ENCODE measurements at places on chromosomes 1 and 21.

DNA sequence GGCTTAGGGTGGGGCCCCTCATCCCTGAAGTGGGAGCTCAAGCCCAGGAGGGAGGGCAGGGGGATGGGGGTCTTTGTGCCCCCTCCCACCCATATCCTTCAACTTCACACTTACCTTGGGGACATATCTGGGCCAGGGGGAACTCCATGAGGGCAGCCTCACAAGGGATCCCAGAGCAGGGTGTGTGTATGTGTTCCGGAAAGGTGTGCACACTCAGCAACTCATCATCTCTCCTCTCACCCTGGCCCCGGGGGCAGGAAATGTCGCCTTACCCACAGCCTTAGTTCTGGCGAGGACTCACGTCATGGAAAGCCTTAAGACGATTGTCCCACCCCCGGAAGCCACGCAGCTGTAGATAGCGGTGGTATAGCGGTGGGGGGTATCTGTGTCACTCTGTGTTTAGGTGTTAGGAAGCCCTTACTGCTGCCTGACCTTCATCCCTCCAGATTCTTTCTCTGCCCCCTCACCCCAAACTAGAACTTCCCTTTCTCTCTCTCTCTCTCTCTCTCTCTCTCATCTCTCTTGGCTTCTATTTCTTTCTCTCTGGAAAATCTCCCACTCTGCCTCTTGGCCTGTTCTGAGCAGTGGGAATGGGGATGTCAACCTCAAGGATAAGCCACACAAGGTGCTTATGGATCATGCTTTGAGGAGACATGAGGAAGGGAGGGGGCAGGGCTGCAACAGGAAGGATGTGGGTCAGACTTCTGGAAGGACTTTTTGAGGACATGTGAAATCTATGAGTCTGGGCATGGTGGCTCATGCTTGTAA lies at the start of gene SH2D2A:
Gene SH2D2A (minus strand): TSS at position 288 of the 768 bp plus-strand sequence. CDS start 140 bp downstream, at position 148.
- peak; percentile 90 for DNase-seq

GRCh38 chr1:206049293-206049692 lies 3.7 kb upstream of the RHEX start:
- DNase-seq = no peak

GRCh38 chr1:38005195-38006007 lies at the start of gene FHL3:
Gene FHL3, minus strand, starts transcription at chr1:38005514. Its CDS starts 6,102 bp downstream, at chr1:37999412.
- no peak for DNase-seq

GRCh38 chr1:42008264-42008663 lies 89.5 kb upstream of the HIVEP3 start:
- no peak for DNase-seq

DNA sequence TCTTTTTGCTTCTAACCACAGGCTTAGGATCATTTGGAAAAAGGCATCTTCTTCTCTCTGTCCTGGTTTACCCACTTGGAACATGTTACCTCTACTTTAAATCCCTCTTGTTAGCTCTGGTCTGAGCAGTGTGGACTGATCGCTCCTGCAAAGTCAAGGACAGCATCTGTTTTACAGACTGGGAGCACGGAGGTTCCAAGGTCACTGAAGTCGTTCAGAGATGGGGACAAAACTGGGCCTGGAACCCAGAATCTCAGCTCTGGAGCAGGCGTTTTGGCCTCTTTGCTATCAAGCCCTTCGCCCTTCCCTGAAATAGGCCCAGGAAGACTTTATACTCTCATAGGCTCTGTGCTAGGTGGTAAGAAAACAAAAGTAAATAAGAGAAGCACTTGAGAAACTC lies 11.3 kb upstream of the MUTYH start:
- DNase-seq = no peak

Measured in stimulated activated CD4-positive, alpha-beta T cell treated with anti-CD3 and anti-CD28 coated beads, Interleukin-15, amount 100 ng/mL, for 1 hour (primary cell).